ENCODE measurements at places on chromosomes 12 and 14.
A peak's percentile ranks its signal among the peaks of the same experiment; 100 is the strongest.

DNA sequence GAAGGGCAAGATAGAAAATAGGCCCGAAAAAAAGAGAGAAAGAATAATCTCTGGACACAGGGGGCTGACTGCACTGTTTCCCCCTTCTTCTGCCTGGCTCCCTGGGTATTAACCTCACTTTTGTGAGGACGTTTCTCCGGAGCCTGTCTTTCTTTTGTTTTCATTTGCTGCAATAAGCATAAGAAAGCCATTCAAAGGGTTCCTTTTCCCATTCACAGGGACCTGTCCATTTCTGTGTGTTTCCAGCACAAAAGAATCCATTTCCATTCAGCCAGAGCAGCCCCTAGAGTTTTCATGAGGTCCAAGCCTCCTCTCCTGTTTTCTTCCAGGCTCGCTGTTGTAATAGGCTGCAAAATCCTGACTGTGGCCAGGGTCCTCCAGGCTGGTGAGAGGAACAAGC is 16.8 kb downstream of the PLXNC1 start:
- DNase-seq = no peak

- no peak for DNase-seq
These were observed 37.8 kb downstream of the TNFAIP2 start for GRCh38 chr14:103161054-103161397.

DNA sequence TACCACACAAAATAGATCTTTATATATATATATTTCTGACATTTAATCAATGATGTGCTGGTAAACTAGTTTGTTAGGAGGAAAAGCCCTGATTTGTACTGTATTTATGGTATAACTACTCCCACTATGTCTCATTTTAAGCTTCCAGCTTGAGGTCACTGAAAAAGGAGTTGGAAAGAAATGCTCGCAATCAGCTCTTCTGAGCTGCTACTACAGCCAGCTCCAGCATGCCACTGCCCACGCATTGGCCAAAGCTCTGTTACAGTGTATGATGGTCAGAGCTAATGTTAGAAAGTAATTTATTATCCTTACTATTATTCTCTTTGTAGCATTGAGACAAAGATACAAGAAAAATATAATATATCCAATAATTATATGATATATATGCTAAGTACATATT is 55.0 kb upstream of the PCED1B start:
- no peak for DNase-seq

- DNase-seq = peak; percentile 26
These were observed 756 bp downstream of the TULP3 start for GRCh38 chr12:2891240-2892053.

- no peak for DNase-seq
These were observed 44.7 kb upstream of the GALNT9 start for GRCh38 chr12:132373901-132374611.

- no peak for DNase-seq
These were observed 31.3 kb downstream of the PRKAB1 start for GRCh38 chr12:119699199-119699760.

DNA sequence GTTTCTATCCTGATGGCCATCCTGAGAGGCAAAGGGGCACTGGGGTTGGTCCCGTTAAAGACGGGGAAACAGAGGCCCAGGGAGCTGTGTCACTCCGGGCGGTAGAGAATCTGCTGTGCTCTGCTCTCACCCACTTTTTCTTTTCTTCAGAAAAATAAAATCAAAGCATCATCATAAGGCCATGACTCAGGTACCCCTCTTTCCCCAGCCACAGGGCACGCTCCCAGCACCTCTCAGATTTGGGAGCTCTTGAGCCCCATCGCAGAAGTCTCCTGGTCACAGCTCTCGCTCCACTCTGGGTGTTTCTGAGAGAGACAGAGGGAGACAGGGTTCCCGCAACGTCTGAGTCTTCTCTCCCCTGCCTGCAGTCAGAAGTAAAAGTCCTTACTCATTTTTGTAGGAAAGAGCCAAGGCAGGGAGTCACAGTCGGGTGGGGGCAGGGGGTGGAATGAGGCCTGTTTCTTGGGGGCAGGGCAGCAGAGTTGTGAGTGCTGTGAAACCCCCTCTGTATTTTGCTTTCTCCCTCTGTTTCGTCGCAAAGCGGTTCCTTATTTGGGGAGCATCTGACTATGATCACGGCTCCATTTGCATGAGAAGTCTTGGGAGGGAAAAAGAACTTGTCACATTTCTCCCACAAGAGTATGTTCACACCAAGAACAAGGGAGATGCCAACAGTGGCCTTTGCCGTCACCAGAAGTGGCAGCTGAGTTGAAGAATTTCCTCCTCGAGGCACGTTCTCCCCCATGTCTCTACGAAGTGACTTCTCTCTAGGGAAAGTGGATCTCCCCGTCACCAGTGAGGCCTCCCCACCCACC is 139.0 kb downstream of the BCL11B start:
- DNase-seq = no peak

- no peak for DNase-seq
These were observed 107.7 kb upstream of the BCAT1 start for GRCh38 chr12:25056486-25057130.

DNA sequence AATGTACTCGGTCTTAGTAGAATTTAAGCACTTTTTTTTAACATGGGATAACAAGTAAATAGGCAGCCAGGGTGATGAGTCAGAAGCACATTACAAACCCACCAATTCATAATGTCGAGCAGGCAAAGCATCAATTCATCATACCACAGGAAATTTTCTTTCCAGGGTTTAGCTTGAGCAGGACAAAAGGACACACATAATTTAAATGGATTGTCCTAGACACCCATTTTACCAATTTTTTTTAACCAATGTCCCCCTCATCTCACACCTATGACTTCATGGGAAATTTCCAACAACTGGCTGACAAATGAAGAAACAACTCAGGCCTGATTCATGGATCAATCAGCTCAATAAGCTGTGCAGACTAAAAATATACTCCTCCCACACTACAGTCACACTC is 58.8 kb upstream of the FOXG1 start:
- no peak for DNase-seq

DNA sequence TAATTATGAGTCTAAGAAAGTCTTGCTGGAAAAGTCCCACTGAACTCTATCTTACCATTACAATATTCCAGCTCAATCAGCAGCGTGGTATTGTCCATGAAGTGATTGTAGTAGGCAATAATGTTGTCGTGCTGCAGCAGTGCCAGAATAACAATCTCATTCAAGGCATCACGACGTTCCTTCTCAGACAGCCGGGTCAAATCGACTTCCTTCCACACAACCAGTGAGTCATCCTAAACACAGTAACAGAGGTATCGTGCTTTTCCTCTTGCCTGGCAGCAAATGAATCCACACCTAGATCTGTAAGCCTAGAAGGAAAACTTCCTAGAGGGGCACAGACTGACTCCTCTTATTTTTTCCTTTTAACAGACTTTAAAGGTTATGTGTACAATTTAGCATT is 2.9 kb downstream of the NEK9 start:
- peak; percentile 21 for DNase-seq

- no peak for DNase-seq
These were observed 145.9 kb downstream of the NRXN3 start for GRCh38 chr14:78316052-78316451.

DNA sequence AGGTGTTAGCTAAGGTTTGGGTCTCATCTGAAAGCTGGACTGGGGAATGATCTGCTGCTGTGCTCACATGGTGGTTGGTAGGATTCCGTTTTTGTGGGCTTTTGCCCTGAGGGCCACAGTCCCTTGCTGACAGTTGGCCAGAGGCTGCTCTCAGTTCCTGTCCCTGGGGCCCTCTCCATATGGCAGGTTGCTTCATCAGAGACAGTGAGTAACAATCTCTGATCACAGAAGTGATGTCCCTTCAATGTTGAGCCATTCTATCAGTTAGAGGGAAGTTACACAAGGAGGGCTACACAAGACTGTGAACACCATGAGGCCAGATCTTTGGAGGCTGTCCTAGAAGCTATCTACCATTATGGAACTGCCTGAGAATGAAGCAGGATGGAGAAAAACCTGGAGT is 137.2 kb downstream of the AACS start:
- no peak for DNase-seq

DNA sequence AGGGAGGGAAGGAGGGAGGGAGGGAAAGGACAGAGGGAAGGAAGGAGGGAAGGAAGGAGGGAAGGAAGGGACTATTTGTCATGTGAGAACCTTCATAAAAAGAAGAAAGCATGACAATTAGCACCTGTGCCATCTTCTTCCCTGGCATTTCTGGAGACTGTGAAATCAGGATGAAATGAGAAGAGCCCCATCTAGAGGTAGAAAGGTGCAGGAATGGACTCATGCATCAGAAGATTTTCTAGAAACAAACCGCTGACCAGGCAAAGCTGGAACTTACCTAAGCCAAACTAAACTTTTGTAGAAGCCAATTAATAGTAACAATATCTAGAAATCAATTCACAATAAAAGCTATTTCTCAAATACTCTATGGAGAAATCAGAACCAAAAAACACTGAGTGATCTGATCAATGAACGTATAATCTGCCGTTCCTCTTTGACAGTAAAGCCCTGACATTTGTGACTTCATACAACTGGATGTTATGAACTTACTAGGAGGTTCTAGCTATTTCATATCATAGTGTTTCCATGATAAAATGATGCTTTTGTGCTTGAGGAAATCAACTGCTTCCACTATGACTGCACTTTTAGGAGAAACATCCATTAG is 24.4 kb upstream of the CRACR2A start:
- DNase-seq = no peak

- no peak for DNase-seq
These were observed 5.9 kb upstream of the KRT6A start for GRCh38 chr12:52498946-52499345.

- DNase-seq = peak; percentile 79
These were observed 1.2 kb upstream of the SH2B3 start for GRCh38 chr12:111404362-111405148.

GRCh38 chr12:123171967-123172366 is 21.1 kb upstream of the PITPNM2 start:
- DNase-seq = no peak

- no peak for DNase-seq
These were observed 8.8 kb upstream of the CEBPE start for GRCh38 chr14:23127861-23128260.

GRCh38 chr12:64951944-64952343 is 127.5 kb downstream of the TBC1D30 start:
- no peak for DNase-seq

GRCh38 chr12:105476616-105477015 is 146.1 kb downstream of the C12orf75 start:
- DNase-seq = no peak

- DNase-seq = no peak
These were observed 19.2 kb upstream of the CORO1C start for GRCh38 chr12:108750526-108750925.

DNA sequence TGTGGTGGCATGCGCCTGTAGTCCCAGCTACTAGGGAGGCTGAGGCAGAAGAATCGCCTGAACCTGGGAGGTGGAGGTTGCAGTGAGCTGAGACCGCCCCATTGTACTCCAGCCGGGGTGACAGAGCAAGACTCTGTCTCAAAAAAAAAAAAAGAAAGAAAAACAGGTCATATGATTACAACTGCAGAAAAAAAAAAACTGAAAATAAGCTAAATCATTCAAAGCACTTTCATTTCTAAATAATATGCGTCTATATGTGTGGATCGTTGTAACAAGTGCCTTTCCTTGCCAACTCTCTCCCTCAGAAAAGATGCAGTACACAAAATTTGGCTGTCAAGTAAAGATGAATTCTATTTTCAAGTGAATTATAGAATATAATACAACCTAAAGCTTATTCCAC is 42.4 kb downstream of the ATXN2 start:
- DNase-seq = no peak

GRCh38 chr14:54899573-54899972 is 3.1 kb downstream of the GCH1 start:
- no peak for DNase-seq

GRCh38 chr14:71523630-71524319 is 408.5 kb upstream of the RGS6 start:
- no peak for DNase-seq

DNA sequence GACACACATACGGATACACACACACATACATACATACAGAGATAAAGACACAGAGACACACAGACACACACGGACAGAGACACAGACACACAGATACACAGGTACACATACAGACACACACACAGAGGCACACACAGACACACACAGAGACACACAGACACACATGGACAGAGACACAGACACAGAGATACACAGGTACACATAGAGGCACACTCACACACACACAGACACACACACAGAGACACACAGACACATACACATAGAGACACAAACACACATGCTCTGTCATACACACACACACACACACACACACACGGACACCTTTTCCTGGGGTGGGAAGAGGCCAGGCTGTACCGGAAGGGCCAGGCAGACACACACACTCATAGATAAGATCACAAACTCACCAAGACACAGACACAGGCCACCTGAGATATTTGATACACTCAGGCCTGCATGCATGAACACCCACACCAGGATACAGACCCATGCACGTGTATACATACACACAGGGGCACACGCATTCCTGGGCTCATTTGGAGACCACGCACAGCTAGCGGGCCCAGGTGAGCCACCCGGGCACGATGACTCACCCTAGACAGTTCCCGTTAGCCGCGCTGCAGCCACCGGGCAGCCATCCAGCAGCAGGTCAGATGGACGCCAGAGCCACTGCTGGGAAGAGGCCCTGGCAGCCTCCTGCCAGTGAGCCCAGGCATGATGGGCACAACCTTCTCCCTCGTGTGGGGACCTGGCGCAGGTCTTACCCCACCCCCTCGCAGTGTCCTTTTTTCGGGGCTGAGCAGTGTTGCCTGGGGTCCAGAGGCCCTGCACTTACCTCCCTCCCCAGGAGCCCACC is 1.8 kb upstream of the AHNAK2 start:
- no peak for DNase-seq

- DNase-seq = no peak
These were observed 209.9 kb downstream of the ITPR2 start for GRCh38 chr12:26623136-26623535.

- DNase-seq = no peak
These were observed 54.7 kb upstream of the GTF2A1 start for GRCh38 chr14:81275305-81276072.

DNA sequence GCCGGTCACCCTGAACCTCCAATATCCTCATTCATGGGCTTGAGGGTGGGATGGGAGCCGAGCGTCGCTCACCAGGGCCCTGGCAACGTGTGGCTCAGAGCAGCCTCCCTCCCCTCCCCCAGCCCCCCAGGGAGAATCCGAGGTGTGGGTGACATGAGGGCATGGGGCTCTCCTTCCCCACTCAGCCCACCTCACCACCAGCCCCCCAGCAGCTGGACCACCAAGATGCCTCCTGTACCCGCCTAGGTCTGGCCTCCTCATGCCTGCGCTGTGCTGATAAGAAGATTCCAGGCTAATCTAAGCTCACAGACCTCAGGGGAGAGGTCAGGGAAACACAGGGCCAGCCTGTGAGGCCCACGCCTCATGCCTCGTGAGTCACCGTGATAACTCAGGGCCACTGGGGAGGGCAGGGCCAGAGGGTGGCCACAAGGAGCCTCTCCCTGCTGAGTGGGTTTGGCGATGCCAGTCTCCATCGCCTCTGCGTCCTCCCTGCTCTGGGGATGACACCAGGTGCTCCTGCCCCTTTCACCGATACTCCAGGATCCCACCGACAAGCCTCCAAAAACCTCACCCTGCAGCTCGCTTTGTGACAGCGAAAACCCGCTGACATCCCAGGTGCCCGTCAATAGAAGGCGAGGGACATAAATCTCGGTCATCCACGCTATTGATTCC is 56.9 kb downstream of the TESC start:
- no peak for DNase-seq

GRCh38 chr12:76311796-76312195 is 36.4 kb downstream of the BBS10 start:
- no peak for DNase-seq

Data from activated CD4-positive, alpha-beta T cell treated with anti-CD3 and anti-CD28 coated beads, Interleukin-2, amount 50 U/mL, for 48 hours (primary cell).